Ovary (tissue), 10 donors: ENCODE measurements at places on chromosomes 13 and 19. TPM values are rescaled to one million over a fixed set of nuclear protein-coding genes. Genes with fewer than 3 reads are reported as not detected.

KCNRG gene
- 1.1 TPM for total RNA-seq

PRRG2 gene
- not detected for total RNA-seq

DNA sequence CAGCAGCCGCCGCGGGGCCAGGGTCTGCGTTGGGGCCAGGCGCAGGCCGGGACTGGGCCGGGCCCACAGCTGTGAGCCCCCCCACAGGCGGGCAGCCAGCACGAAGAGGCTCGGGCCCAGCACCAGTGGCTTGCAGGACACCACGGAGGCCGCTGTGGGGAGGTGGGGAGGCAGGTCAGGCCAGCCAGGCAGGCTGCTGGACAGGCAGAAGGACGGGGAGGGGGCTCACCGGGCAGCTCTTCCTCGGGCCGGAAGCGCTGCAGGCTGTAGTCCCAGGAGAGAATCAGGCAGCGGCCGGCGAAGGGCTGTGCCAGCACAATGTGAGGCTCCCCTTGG lies 8.3 kb downstream of the LGI4 start:
- no peak for DNase-seq
- no peaks in the 10 kb centered on the region for H3K36me3 ChIP-seq
- H3K4me1 ChIP-seq = peaks cover 4% of the 10 kb centered on the region
- H3K27me3 ChIP-seq = no peaks in the 10 kb centered on the region

- no peaks in the 10 kb centered on the region for H3K36me3 ChIP-seq
- no peak for DNase-seq
These were observed 407.7 kb downstream of the LMO7 start for GRCh38 chr13:76043874-76044273.

DNA sequence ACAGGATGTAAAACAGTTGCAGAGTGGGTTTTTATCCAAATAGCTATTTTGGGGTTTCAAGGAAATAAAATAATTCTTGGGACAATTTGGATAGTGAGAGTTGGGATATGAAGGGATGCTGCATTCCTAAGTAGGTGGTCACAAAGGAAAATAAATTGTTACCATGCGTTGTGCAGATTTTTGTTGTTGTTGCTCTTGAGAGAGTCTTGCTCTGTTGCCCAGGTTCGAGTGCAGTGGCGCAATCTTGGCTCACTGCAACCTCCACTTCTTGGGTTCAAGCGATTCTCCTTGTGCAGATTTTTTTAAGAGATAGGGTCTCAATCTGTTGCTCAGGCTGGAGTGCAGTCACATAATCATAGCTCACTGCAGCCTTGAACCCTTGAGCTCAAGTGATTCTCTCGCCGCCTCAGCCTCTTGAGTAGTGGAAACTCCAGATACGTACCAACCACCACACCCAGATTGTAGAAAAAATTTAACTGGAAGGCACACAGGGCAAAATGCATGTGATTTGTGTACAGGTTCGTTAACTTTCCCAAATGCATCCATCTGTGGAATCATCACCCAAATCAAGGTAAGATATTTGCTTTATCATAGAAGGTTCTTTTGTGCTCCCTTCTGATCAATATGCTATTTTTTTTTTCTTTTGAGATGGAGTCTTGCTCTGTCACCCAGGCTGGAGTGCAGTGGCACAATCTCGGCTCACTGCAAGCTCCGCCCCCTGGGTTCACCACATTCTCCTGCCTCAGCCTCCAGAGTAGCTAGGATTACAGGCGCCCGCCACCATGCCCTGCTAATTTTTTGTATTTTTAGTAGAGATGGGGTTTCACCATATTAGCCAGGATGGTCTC lies 16.0 kb downstream of the SLC1A5 start:
- H3K4me1 ChIP-seq = peaks cover 1% of the 10 kb centered on the region
- H3K36me3 ChIP-seq = no peaks in the 10 kb centered on the region
- H3K4me3 ChIP-seq = no peak overlapping the region
- DNase-seq = no peak

DNA sequence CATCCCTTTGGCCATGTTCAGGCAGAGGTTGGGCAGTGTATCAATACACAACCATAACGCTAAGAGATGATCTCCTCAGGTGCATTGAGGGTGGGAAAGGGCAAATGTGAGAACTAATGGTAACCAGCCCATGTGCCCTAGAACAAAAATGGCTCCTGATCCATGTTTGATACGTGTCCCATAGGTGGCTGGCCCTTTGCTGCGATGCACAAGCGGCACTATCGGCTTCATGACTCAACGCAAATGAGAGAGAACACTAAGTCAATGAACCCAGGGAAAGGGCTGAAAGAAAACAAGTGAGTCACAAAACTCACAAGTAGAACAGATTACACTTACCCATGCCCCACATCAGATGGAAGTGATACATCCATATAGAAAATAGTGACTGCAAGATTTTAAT lies 201.7 kb downstream of the ABCC4 start:
- no peaks in the 10 kb centered on the region for H3K27me3 ChIP-seq
- no peaks in the 10 kb centered on the region for H3K4me1 ChIP-seq
- DNase-seq = no peak
- H3K36me3 ChIP-seq = no peaks in the 10 kb centered on the region

DNA sequence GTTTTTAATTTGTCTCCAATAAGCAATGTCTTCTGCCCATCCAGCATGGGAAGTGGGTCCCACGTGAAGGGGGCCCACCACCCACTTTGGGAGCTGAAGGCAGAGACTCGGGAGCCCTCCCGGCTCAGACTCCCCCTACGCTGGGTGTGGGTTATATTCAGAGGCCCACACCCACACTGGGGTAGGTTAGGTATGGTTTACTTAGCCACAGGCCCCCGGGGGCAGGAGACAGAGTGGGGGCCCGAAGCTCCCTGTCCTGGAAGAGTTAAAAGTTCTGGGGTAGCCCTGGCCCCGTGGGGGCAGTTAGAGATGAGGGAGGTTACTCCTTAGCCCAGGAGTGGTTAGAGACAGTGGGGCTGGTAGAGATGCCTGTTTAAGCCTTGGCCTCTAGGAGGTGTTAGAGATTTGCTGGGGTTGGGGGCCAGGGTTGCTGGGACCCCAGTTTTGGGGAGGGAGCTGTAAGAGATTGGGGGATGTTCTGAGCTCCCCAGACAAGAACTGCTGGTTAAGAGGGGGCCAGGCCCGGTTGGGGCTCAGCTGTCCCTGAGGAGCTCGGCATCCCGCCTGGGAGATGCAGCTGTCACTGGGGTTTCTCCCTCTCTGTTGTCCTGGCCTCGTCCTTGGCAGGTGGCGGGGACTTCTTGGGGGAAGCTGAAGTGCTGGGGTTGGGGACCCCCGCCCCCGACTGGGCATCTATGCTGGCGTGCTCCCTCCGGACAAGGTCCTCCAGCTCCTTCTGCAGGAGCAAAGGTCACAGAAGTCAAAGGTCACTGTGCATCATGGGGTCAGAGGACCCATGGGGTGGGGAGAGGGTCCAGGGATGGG lies 712 bp upstream of the RINL start:
- H3K27me3 ChIP-seq = no peaks in the 10 kb centered on the region
- DNase-seq = no peak
- no peaks in the 10 kb centered on the region for H3K36me3 ChIP-seq
- H3K4me1 ChIP-seq = no peaks in the 10 kb centered on the region
- no peak overlapping the region for H3K4me3 ChIP-seq
- no peak overlapping the region for H3K27ac ChIP-seq

GRCh38 chr13:23322353-23323336 lies 110.9 kb downstream of the SACS start:
- H3K27me3 ChIP-seq = no peaks in the 10 kb centered on the region
- no peak overlapping the region for H3K4me3 ChIP-seq
- H3K4me1 ChIP-seq = peaks cover 2% of the 10 kb centered on the region
- H3K36me3 ChIP-seq = no peaks in the 10 kb centered on the region
- H3K27ac ChIP-seq = no peak overlapping the region

GRCh38 chr13:27403203-27403678 lies 21.2 kb upstream of the GTF3A start:
- no peak for DNase-seq
- H3K27me3 ChIP-seq = no peaks in the 10 kb centered on the region
- no peaks in the 10 kb centered on the region for H3K36me3 ChIP-seq

- no peaks in the 10 kb centered on the region for H3K27me3 ChIP-seq
- no peak for DNase-seq
- H3K4me3 ChIP-seq = no peak overlapping the region
- H3K27ac ChIP-seq = no peak overlapping the region
These were observed 6.4 kb upstream of the ZNF333 start for GRCh38 chr19:14683439-14683838.

- no peaks in the 10 kb centered on the region for H3K36me3 ChIP-seq
- no peaks in the 10 kb centered on the region for H3K4me1 ChIP-seq
- H3K27me3 ChIP-seq = no peaks in the 10 kb centered on the region
- DNase-seq = no peak
- no peak overlapping the region for H3K27ac ChIP-seq
These were observed 168.7 kb downstream of the KDM4B start for GRCh38 chr19:5137571-5138124.

DNA sequence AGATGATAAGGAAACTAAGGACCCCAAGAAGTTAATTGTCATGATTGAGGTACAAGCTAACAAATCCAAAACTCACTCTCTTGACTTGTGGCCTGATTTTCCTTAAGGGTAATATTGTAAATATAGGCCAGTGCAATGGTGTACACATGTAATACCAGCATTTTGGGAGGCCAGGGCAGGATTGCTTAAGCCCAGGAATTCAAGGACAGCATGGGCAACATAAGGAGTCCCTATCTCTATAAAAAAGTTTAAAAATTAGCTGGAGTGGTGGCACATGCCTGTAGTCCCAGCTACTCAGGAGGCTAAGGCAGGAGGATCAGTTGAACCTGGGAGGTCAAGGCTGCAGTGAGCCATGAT lies 28.7 kb upstream of the GARRE1 start:
- no peaks in the 10 kb centered on the region for H3K27me3 ChIP-seq
- no peak for DNase-seq
- H3K36me3 ChIP-seq = no peaks in the 10 kb centered on the region
- no peak overlapping the region for H3K27ac ChIP-seq

GRCh38 chr19:46529622-46530451 lies 34.2 kb upstream of the PNMA8B start:
- H3K4me1 ChIP-seq = no peaks in the 10 kb centered on the region
- no peak overlapping the region for H3K27ac ChIP-seq
- H3K27me3 ChIP-seq = no peaks in the 10 kb centered on the region
- H3K36me3 ChIP-seq = no peaks in the 10 kb centered on the region
- peak; percentile 71 for DNase-seq

- H3K4me1 ChIP-seq = no peaks in the 10 kb centered on the region
- H3K27me3 ChIP-seq = no peaks in the 10 kb centered on the region
- no peaks in the 10 kb centered on the region for H3K36me3 ChIP-seq
- no peak for DNase-seq
These were observed 30.8 kb downstream of the SOX1 start for GRCh38 chr13:112097770-112098169.

GRCh38 chr19:47626238-47626637 lies 17.3 kb downstream of the BICRA start:
- H3K4me1 ChIP-seq = peaks cover 5% of the 10 kb centered on the region
- H3K4me3 ChIP-seq = no peak overlapping the region
- no peaks in the 10 kb centered on the region for H3K27me3 ChIP-seq
- H3K36me3 ChIP-seq = no peaks in the 10 kb centered on the region
- no peak overlapping the region for H3K27ac ChIP-seq

GRCh38 chr19:3243819-3244700 lies 19.6 kb downstream of the CELF5 start:
- H3K27ac ChIP-seq = no peak overlapping the region
- no peaks in the 10 kb centered on the region for H3K36me3 ChIP-seq
- peak; percentile 68 for DNase-seq

DNA sequence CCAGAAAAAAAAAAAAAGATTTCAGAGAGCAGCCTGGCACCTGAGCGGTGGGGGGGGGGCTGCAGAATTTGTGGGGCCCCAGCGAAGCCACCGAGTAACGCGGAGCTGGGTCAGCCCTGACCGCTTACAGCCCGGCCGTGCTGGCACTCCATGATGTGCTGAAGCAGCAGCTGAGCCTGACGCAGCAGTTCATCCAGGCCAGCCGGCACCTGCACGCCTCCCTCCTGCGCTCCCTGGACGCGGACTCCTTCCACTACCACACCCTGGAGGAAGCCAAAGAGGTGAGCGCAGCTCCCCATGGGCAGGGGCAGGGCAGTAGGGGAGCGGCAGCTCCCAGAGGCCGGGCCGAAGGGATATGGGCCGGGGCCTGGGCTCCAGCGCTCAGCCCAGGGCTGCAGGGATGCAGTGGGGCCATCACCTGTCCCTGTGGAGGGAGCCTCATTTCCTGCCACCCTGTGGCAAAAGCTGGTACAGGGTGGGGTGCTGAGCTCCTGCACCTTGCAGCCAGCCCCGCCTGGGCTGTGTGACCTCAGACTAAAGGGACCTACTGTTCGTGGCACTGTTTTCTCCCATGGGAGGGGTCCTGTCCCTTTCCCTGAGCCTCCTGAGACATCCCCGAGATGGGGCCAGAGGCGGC lies 18.3 kb downstream of the C19orf44 start:
- no peaks in the 10 kb centered on the region for H3K27me3 ChIP-seq
- H3K36me3 ChIP-seq = no peaks in the 10 kb centered on the region
- H3K4me1 ChIP-seq = no peaks in the 10 kb centered on the region
- H3K27ac ChIP-seq = no peak overlapping the region

DNA sequence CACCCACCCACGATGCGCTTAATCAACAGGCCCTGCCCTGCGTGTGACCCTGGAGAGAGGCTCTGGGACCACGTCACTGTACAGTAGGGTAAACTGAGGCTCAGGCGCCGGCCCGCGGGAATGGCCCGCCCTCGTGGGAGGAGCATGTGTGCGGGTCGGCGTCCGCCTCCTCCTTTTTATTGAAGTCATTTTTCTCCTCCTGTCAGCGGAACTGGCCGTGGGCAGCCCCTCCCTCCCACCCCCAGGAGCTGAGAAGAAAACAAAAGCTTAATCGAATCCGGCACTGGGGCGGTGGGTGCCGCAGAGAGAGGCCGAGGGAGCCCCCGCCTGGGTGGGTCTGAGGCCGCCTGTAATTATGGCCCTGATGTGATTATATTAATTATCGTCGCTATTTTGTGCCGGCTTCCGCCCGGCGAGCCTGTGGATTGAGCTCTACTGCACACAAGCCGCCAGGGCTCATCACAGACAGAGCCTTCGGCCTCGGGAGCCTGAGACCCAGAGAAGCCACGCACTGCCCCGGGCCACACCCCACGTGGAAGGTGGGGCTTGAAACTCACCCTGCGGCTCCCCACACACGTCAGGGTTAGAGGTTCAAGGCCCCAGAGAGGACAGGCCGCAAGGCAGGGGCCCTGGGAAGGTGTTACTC lies 7.0 kb downstream of the C2CD4C start:
- no peak overlapping the region for H3K4me3 ChIP-seq
- H3K36me3 ChIP-seq = no peaks in the 10 kb centered on the region
- no peak overlapping the region for H3K27ac ChIP-seq
- DNase-seq = no peak
- no peaks in the 10 kb centered on the region for H3K27me3 ChIP-seq

GRCh38 chr13:98957731-98958442 lies 20.0 kb downstream of the DOCK9 start:
- H3K4me1 ChIP-seq = peaks cover 7% of the 10 kb centered on the region
- no peaks in the 10 kb centered on the region for H3K36me3 ChIP-seq
- H3K27ac ChIP-seq = no peak overlapping the region
- DNase-seq = no peak
- no peak overlapping the region for H3K4me3 ChIP-seq

DNA sequence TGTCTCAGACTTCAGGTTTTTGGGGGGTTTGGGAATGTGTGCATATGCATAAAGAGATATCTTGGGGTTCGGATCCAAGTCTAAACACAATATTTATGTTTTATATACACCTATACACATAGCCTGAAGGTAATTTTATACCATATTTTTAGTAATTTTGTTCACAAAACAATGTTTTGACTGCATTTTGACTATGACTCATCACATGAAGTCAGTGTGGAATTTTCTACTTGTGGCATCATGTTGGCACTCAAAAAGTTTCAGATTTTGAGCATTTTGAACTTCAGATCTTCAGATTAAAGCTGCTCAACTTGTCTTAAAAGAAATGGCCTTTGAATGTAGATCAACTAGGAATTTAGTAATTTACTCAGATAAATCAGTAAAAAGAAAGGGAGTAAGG lies 712.9 kb upstream of the GPC6 start:
- H3K4me3 ChIP-seq = no peak overlapping the region
- no peak for DNase-seq
- no peak overlapping the region for H3K27ac ChIP-seq
- H3K4me1 ChIP-seq = no peaks in the 10 kb centered on the region
